ENCODE measurements at places on chromosomes 12 and 14.

- DNase-seq, result no peak
These were observed 3.0 kb downstream of the ADGRD1 start for GRCh38 chr12:130956456-130957303.

DNA sequence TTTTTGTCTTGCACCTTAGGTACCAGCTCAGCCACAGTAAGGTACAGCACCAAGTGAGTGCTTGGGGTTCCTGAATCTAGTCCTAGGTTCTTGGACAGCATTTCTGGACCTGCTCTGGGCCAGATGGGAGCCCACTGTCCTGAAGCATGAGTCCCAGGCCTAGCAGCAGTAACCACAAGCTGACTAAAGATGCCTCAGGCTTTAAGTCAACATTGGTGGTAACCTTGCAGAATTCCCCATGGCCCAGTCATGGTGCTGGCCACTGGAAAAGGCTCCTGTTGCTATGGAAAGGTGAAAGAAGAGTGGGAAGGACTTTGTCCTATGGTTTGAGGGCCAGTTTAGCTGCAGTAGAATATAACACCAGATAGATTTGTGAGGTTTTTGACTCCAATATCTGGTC is 86.9 kb upstream of the CLEC14A start:
- DNase-seq, result peak; percentile 19

GRCh38 chr12:12684375-12685106 is 11.4 kb downstream of the GPR19 start:
- DNase-seq, result peak; percentile 43

GRCh38 chr12:78096909-78097597 is 266.4 kb downstream of the NAV3 start:
- DNase-seq, result peak; percentile 8

- peak; percentile 26 for DNase-seq
These were observed 268.0 kb upstream of the TMEM132C start for GRCh38 chr12:127998988-127999387.

DNA sequence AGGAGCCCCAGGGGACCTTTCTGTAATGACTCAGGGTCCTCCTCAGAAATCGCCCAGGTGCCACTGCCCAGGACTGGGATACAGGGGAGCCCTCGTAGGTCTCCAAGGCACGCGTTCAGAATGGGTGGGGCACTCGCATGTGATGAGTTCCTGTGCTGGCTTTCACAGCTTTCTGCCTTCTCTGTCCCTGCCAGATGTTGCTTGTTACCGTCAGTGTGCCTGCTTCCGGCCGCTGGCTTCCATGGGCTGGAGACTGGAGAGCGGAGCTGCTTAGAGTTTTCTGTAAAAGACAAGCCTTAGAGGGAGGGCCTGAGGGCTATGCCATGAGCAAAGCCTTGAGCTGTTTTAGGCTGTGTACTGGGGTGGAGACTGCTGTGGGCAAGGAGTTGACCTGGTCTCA is 75.0 kb upstream of the SLC24A4 start:
- DNase-seq, result no peak

DNA sequence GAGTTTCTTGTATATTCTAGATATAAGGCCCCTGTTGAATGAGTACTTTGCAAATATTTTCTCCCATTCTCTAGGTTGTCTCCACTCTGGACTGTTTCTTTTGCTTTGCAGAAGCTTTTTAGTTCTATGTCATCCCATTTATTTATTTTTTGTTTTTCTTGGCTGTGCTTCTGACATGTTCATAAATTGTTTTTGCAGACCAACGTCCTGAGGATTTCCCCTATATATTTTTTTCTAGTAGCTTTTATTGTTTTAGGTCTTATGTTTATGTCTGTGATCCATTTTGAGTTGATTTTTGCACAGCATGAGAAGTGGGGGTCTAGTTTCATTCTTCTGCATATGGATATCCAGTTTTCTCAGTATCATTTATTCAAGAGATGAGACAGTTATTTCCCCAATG is 70.4 kb upstream of the BTG1 start:
- no peak for DNase-seq

DNA sequence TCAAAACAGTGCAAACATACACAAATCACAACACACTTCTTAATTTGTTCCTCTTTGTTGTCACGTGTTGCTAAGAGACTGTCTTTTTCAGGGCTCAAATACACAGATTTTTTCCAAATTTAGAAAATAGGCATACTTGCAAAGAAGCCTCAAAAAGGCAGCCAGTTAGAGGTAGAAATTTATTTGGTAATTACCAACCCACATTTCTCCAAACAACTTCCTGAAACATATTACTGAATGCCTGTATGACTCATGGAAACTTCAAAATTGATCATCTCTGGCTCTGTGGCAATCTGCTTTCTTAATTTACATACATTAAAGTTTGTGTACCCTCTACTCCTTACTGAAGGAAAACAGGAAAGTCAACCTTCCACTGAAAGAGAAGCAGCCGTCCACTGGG is 36.4 kb downstream of the PPM1H start:
- no peak for DNase-seq
